ENCODE measurements at places on chromosomes 1 and 21. TPM values are rescaled to one million over a fixed set of nuclear protein-coding genes. Genes with fewer than 3 reads are reported as not detected.

FOXD2 gene
- total RNA-seq = 0.66 TPM

SELENOF gene
- 199 TPM for total RNA-seq

CPLANE2 gene
- 9.5 TPM for total RNA-seq

CHIA gene
- not detected for total RNA-seq

NBPF11 gene
- total RNA-seq = 5.0 TPM

TCHHL1 gene
- total RNA-seq = not detected

DCST2 gene
- total RNA-seq = not detected

All from smooth muscle cell of trachea (primary cell).